ENCODE measurements at places on chromosomes 6 and 20.

DNA sequence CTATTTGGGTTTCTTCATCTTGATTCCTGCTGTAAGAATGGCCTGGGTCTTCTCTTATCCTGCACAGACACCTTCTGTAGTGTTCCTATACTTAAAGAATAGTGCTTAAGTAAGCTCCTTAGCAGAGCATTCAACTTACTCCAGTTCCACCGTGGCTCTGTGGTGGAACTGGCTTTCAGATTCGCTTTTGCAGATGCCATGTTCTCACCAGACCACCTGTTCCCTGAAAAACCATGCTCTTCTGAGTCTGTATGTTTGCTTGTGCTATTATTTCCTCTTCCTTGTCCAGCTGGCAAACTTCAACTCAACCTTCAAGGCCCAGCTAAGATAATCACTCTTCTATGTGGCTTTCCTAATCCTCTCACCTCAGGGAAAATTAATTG lies 4.9 kb downstream of the ELMO2 start:
- no peak for DNase-seq

DNA sequence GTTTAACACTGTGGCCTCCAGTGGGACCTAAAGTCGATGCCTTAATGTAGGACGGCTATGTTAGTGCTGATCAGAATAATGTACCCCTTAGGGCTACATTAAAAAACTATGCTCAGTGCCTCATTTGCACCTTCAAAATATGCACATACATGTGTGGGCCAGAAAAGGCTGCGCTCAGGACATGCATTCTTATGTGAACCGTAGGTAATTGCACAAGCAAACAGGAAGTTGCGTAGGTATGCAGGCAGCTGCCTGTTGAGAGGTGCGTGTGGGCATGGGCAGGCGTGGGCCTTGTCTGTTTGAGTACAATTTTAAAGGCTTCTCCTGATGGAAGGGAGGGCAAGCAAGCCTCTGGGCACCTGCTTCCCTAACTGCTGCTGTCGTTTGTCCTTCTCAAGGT lies 116.2 kb upstream of the JAG1 start:
- no peak for DNase-seq

- no peak for DNase-seq
Measured at GRCh38 chr6:113397236-113397635, 459.9 kb upstream of the MARCKS start.

GRCh38 chr20:50027611-50028105 lies 44.9 kb downstream of the SNAI1 start:
- no peak for DNase-seq

- peak; percentile 43 for DNase-seq
Measured at GRCh38 chr6:3990692-3991491, 88.0 kb downstream of the FAM217A start.

GRCh38 chr6:45477790-45478189 lies 100.1 kb upstream of the SUPT3H start:
- DNase-seq, result no peak

DNA sequence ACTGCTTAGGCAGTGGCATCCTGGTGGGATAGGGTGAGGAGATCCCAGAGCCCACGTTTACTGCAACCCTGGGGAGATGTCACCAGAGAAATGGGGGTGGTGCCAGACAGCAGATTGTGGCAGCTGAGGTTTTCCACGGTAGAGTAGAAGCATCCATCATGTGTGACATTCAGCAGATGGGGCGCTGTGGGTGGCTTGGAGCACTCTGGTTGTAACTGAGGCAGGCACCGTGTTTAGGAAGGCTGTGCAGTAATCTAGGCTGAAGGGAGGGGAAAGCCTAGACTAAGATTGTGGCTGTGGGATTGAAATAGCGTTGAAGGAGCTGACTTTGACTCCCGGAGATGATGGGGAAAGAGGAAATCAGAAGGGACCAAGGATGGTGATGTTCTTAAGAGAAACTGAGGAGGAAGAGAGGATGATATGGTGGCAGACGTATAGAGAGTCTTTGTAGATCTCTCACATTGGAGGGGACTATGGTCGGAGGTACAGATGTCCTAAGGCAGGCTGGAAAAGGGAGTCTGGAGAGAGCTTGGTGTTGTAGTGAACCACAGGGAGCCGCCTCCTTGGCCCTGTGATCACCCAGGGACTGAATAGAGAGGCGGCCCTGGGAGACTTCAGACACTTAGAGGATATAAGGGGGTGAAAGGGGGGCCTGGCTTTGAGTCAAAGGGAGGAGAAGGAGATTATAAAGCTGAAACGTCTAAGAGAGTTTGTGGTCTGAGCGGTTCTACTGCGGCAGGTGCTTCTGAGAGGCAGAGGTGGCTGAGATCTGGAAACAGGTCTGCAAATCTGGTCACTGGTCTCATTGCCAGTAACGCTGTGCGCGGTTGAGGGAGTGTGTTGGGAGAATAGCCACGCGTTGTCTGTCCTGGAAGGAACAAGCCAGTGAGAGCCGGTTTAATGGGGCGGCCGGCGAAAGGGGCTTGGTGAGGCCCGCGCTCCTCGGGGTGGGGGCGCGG lies 792 bp upstream of the MICA start:
- DNase-seq, result no peak

Data from activated CD8-positive, alpha-beta memory T cell treated with anti-CD3 and anti-CD28 coated beads for 4 hours (primary cell).